Progenitor cell of endocrine pancreas (in vitro differentiated cells): ENCODE measurements at places on chromosomes 2 and 18. TPM values are rescaled to one million over a fixed set of nuclear protein-coding genes. Genes with fewer than 3 reads are reported as not detected.

The FIGN gene
- 18.0 and 19.3 TPM in 2 replicates for total RNA-seq

The SDC1 gene
- total RNA-seq, result 35.1 and 38.7 TPM in 2 replicates

The POTEJ gene
- total RNA-seq, result 0.19 and 0.24 TPM in 2 replicates

The EMILIN1 gene
- total RNA-seq, result 1.1 and 2.5 TPM in 2 replicates

The ALPG gene
- not detected in 2 replicates for total RNA-seq

The TSPYL6 gene
- total RNA-seq, result not detected in 2 replicates

The IL36A gene
- total RNA-seq, result not detected in 2 replicates

The CIB4 gene
- not detected in 2 replicates for total RNA-seq

GRCh38 chr2:159808032-159808425, 10.0 kb upstream of the CD302 start:
- no peak for DNase-seq

DNA sequence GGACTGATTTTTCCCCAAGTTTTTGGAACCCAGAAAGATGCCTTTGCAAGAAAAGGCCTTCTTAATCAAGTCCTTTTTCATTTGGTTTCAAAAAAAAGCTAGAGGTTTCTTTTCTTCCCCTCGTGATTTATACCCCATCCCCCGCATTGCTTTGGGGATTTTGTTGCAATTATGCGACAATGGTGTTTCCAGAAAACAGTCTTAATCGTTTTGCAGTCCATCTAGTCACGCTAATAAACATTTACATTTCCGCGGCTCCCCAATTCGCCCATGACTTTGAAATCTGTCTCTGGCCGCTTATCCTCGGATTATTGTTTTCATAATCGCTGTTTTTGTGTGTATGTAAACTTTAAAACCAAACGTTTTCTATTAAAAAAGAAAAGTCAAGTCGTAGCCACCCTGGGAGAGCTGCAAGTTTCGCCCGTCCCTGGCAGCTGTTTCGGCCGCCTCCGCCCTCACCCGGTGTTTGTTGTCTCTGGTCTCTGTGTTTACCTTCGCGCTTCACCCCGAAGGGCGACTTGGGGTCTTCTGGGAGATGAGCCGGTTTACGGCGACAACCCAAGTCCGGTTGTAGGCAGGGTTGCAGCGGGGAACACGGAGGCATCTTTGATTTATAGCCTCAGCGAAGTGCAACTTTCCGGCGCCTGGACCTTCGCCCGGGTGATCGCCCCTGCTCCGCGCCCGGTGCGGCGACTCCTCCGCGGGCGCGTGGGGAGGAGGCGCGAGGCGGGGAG, 667 bp downstream of the SP9 start:
- no peak for DNase-seq

GRCh38 chr2:42464631-42465030, 29.2 kb downstream of the KCNG3 start:
- no peak for DNase-seq

DNA sequence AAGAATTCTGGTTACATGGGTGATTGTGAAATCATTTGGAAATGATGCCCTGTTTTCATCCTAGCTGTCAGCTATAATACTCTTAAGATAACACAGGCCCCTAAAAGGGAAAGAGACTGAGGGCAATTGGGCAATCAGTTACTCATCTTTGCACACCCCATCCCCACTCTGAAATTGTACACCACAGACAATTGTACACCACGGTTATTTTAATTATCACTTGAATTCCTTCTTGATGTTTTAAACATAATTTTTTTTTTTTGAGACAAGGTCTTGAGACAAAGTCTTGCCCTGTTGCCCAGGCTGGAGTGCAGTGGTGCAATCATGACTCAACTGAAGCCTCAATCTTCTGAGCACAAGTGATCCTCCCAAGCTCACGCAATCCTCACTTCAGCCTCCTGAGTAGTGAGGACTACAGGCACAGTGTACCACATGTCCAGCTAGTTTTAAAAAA, 862.4 kb upstream of the ACVR2A start:
- no peak for DNase-seq

DNA sequence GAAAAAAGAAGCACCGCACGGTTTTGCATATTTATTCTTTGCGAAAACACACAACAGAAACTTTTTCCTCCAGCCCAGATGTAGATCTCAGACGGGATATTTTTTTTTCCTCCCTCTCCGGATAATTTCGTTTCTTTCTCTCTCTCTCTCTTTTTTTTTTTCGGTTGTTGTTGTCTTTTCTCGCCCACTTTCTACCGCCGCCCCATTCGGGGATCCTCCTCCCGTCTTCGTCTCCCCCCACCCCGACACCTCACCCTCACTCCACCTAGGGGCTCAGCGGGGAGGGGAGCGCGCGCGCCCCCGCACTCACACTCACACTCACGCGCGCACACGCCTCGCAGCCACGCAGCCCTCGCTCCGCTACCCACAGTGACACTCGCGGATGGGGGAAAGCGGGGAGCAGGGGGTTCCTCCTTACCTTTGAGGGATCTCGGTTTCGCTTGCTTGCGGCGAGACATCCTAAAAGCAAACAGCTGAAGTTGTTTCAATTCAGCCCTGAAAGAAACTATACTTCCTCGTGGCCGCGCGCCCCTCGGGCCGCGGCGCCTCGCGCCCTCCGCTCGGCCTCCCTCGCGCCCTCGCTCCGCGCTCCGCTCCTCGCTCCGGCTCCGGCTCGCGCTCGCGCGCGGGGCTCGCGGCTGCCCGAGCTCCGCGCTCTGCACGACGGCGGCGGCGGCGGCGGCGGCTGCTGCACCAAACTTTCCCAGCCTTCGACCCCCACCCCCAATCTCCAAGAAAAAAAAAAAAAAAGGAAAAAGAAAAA, 1.3 kb downstream of the ZNF521 start:
- DNase-seq, result peak; percentile 37

DNA sequence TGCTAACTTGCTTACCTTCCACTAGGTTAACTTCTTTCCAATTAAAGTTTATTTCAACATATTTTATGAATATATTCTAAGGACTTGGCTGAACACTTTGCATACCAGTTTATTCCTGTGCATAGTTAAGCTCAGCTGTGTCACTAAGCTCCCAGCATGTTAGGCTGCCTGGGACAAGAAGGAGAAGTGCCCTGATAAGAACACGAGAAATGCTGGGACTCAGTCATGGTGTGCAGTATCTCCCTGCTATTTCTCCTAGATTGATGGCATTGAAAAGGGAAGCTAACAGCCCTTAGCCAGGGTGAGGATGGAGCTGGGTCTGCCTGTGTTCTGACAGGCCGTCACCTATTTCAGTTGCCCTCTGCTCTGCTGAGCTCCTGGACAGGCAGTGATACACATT, 164.3 kb downstream of the TRABD2A start:
- DNase-seq, result no peak

GRCh38 chr2:96961210-96961950, 25.0 kb downstream of the FAM178B start:
- DNase-seq, result no peak

DNA sequence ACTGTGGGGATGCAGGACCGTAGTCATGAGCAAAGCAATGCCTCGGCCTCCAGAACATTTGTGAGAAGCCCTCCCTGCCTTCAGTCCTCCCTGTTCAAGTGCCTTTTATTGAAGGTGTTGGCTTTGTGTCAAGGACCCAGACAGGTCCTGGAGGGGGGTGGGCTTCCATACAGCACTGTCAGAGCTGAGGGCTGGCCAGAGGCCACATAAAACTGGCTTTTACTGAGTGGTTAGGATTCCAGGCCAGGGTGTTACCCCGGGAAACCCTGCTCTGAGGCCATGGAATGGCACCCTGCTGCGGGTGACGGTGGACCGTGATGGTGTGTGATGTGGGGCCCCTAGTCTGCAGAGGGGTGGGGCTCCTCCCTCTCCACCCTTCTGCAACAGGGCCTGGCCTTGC, 41.6 kb downstream of the TOGARAM2 start:
- DNase-seq, result no peak

- DNase-seq, result no peak
These were observed 194.8 kb downstream of the ZEB2 start for GRCh38 chr2:144325086-144325485.

- DNase-seq, result no peak
These were observed 35.2 kb downstream of the C1QL2 start for GRCh38 chr2:119123389-119123788.

DNA sequence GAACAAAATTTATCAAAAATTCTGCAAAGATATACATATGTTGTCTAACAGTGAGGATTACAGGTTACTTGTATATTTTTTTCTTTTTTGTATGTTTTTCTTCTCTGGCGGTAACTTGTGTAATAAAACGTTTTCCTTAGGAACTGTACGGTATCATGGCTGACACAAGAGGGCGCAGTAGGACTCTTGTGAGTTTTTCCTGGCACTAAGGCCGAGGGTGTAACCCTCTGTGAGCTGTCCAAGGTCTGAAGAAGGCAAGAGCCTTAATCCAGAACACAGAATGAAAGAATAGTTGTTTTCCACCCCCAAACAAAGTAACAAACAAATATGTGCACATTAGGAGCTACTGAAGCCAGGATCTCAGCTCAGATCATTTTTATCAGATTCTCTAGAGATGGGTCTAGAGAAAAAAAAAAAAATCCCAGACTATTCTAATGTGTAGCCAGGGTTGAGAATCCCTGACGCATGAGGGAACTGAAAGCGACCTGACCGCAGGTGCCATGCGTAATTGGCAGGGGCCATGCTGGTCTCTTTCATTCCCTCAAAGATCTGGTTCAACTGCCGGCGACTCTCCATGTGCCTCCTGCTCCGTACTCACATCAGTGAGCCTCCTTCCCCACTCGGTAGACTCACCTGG, 27.0 kb downstream of the TMEM200C start:
- DNase-seq, result peak; percentile 68

DNA sequence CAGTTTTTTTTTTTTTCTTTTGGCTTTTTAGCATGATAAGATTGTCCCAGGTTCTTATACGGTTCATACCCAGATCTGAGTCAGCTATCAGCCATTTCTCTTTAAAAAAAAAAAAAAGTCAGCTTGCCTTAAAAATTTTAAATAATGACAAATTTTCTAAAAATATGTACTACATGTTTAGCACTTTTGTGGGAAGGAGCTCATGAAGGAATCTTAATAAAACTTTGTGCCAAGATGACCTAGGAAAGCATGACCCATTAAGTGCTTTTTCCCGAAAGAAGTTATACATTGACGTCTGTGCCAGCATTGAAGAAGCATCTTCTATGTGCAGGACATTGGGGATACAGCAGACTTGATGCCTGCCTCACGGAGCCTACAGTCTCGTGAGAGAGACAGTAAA, 4.5 kb upstream of the RBMS1 start:
- DNase-seq, result no peak

GRCh38 chr2:197946562-197946961, 142.2 kb downstream of the PLCL1 start:
- DNase-seq, result no peak

- DNase-seq, result no peak
These were observed 270.8 kb downstream of the ZEB2 start for GRCh38 chr2:144249035-144249637.

GRCh38 chr2:190094316-190094871, 31.9 kb upstream of the MSTN start:
- no peak for DNase-seq

- DNase-seq, result no peak
These were observed 12.3 kb downstream of the MALL start for GRCh38 chr2:110103061-110103961.

DNA sequence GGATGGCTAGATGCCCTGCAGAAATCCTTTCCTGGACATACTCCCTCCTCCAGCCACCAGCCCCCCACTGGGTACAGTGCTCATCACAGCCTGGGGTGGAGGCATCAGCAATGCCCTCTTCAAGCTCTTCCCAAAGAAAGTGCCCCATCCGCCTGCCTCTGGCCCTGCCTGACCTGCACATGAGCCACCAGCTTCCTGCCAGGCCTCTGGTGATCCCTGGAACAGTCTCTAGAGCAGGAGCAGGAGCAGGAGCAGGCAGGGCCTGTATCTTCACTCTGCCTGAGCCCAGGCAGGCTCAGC, 54.1 kb upstream of the CAB39 start:
- no peak for DNase-seq

- no peak for DNase-seq
These were observed 150.6 kb downstream of the PRPF40A start for GRCh38 chr2:152566728-152567069.

- no peak for DNase-seq
These were observed 86.8 kb downstream of the METTL8 start for GRCh38 chr2:171346723-171347557.

GRCh38 chr2:9434489-9434888, 11.0 kb downstream of the CPSF3 start:
- DNase-seq, result no peak
